ENCODE measurements at places on chromosomes 3 and 15.
A peak's percentile ranks its signal among the peaks of the same experiment; 100 is the strongest.

- no peak for DNase-seq
These were observed 57.9 kb downstream of the CMSS1 start for GRCh38 chr3:99875581-99875928.

- no peak for DNase-seq
These were observed 81.4 kb downstream of the MBNL1 start for GRCh38 chr3:152350139-152350538.

- peak; percentile 66 for DNase-seq
These were observed at the start of gene CPEB1 for GRCh38 chr15:82647045-82647834. Gene CPEB1 (minus strand): TSS chr15:82647363. CDS start chr15:82628459, 18,904 bp downstream.

- no peak for DNase-seq
These were observed 56.3 kb downstream of the ZNF148 start for GRCh38 chr3:125318871-125319270.

- peak; percentile 80 for DNase-seq
These were observed 31.8 kb upstream of the MYZAP start for GRCh38 chr15:57559875-57560274.

GRCh38 chr3:12132881-12133280, 25.8 kb downstream of the TIMP4 start:
- DNase-seq, result no peak

- DNase-seq, result no peak
These were observed 14.1 kb upstream of the SETMAR start for GRCh38 chr3:4289044-4289443.

DNA sequence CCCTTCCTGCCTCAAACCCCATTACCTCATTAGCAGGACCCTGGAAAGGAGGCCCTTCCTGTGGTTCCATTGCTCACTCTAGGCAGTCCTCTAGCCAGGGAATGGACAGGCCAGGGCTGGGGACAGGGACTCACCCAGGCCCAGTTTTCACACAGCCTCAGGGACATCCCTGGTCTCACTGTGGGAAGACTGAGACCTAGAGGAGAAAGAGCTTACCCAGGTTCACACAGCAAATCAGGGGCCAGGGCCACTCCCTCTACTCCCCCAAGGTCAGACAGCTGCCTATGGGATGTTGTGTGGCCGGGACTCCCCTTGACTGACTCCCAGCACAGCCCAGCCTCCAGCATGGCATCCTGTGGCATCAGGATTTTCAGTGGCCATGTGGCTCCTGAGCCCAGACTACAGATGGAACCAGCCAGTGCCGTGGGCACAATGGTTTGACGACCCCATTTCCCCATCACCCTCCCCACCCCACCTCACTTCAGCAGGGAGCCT, 49.3 kb downstream of the ADAMTS7 start:
- no peak for DNase-seq

DNA sequence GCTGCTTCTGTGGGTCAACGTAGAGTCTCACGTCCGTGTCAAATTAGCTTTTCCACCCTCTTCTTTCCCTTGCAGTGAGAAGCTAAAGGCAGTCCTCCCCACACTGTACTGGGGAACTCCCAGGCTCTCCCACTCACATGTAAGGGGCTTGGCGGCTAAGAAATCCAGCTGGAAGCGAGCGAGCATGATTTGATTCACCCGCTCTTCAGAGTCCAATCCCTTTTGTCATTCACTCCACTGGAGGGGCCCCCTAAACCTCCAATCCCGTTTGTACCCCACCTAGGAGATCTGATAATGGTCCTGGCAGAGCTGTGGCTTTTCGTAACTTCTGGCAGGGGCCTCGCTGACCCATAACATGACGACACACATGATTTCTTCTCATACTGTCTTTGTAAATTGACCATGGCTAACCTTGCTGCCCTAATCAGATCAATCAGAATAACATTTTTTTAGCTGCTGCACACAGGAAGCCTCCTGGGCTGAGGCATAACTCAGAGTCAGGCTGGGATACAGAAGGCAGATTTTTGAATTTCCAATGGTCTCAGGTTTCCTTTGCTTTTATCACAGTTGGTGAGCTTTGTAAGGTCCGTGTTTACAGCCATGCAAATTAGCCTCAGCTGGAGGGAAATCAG, 235.2 kb downstream of the GREM1 start:
- no peak for DNase-seq

GRCh38 chr3:2354702-2355101, 256.0 kb downstream of the CNTN4 start:
- DNase-seq, result no peak

GRCh38 chr3:116020989-116021388, 397.7 kb downstream of the GAP43 start:
- no peak for DNase-seq

DNA sequence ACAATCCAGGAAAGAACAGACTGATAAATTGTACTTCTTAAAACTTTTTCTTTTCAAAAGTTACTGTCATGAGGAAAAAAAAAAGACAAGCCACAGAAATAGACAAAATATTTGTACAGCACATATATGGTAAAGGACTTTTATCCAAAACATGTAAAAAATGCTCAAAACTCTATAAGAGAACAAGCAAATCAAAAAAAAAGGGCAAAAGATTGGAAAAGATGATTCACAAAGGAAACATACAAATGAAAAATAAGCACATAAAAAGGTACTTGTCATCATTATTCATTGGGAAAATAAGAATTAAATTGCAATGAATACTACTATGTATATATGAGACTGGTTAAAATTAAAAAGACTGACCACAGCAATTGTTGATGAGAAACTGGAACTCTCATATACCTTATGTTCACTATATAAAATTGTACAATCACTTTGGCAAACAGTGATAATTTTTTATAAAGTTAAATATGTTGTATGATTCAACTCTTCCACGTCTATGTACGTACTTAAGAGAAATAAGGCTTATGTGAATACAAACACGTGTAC, 39.7 kb downstream of the DIPK2A start:
- DNase-seq, result no peak

DNA sequence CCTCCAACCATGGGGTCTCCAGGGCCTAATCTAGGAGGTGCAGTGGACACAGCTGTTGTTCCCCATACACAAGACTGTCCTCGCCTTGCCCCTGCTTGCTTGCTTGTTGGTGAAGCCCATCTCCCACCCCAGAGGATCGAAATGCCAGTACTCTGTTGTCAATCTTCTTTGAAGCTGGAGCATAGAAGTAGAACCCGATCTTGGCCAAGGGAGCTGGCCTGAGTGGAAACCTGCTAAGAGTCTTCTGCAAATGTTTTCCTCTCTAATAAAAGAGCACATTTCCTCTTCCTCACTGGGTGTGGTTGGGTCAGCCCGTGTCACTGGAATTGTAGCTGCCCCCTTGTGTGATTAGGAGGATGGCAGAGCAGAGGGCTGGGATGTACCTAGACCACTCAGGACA, 85.4 kb downstream of the HES1 start:
- DNase-seq, result no peak

DNA sequence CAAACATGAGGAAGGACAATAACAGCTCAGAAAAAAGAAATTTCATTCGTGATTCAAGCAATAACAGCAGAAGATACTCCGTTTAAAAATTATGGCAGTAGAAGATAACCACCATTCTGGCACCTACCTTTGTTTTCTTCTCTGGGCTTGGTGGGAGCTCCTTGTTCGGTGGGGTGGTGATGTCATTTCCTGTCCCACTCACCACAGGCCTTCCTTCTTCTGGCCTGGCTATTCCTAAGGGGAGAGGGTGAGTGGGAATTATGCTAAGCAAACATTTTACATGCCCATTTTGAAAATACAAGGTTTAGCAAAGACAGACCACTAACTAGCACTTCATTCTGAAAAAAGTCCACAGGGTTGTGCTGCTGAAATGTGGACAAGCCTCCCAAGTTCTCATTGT, 74.4 kb downstream of the DHX30 start:
- DNase-seq, result no peak

GRCh38 chr15:92034227-92034626, 180.7 kb downstream of the SLCO3A1 start:
- no peak for DNase-seq

GRCh38 chr15:40943764-40944365, 9.4 kb upstream of the CHAC1 start:
- DNase-seq, result no peak

DNA sequence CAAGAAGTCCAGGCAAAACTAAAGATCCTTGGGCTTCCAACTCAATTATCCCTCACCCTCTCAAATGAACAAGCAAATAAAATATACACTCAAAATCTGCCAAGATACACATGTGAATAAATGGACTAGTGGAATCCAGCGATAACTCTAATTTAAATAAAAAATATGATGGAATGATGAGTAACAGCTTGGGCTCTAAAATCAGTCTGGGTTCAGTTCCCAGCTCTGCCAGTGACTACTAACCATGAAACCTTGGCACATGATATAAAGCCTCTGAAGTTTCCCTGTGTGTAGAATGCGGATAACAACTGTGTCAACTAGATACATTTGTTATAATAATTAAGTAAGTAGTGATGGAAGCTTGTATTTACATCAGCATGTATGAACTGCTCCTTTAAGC, 81.3 kb downstream of the CADPS start:
- DNase-seq, result no peak

DNA sequence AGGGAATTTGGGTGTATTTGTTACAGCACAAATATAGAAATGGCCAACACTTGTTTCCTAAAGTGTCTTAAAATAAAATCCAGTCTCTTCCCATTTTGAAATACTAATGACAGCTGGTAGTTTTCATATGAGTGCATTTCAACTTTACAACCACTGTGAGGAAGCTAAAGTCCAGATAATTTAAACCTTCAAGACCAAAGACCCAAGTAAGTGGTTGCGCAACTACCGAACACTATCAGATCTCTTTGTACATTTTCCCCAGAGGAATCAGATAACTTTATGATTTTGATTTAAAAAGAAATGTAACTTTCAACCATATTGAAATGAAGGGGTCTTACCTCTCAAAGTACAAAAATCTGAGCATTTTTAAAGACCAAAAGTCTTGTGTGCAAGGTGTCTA, 14.3 kb downstream of the BCL2L10 start:
- no peak for DNase-seq

DNA sequence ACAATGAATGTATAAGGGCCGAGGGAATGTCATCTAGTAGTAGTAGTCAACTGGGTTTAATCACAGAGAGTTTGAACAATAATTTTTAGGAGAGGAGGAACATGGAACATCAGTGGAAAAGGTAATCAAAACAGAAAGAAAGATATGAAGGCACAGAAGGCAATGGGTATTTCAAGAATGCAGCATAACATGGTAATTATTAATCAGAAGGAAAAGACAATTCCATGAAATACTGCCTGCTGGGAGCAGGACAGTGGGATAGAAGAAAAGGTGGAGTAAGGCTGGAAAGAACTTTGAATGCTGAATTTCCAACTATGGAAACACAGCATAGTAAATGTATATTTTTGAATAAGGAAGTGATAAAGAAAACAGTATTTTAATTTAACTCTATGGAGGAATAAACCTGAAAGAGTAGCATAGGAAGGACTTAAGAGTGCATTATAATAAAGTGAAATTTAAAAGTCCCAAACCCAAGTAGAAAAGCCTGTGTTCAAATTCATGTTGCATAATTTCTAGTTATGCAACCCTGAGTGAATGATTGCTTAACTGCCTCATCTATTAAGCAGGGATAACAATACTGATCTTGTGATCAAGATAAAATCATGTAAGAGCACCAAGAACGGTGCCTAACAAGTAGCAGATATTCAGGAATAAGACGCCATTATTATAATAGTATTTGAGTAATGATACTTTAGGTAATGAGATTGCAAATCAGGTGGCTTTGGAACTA, 357.7 kb downstream of the TBC1D5 start:
- DNase-seq, result no peak

DNA sequence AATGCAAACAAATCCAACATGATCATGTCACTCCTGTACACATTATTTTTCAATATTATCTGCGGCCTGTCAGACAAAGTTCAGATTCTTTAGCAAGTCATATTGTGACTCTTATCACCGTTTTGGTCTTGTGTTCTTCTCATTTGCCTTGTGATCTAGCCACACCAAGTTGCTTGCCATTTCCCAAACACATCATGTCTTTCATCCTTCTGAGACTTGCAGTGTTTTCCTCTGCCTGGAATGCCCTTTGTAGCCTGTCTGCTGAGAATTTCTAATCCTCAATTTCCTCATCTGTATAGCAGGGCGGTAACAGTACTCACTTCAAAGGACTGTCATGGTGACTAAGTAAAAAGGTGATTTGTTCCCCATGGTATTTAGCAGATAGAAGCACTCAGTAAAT, 135.0 kb downstream of the GREM1 start:
- no peak for DNase-seq

GRCh38 chr3:1587426-1587825, 494.6 kb downstream of the CNTN6 start:
- DNase-seq, result no peak

- DNase-seq, result peak; percentile 65
These were observed at the start of gene ANKRD63 for GRCh38 chr15:40282869-40283614. Gene ANKRD63 (minus strand): TSS chr15:40283064. CDS start chr15:40282586, 478 bp downstream.

DNA sequence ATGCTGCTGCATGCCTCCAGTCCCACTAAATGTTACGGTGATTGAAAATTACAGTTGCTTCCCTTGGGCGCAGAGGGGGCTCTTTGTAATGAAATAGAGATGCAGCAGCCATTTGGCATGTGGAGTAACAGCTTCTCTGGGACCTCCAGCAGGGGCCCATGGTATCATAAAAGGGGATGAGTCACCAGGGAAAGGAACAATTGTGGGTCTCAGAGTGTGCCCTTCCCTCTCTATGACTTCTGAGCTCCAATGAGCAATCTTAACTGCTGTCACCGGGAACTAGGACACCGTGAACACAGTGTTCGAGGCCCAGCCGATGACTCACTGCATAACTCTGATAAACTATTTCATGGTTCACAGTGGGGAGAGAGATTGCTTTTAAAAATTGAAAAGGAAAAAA, 164.8 kb upstream of the NUDT16 start:
- no peak for DNase-seq

GRCh38 chr3:32184187-32184730, 54.2 kb upstream of the CMTM8 start:
- DNase-seq, result no peak

GRCh38 chr3:149411583-149411982, 34.1 kb upstream of the TM4SF1 start:
- no peak for DNase-seq

DNA sequence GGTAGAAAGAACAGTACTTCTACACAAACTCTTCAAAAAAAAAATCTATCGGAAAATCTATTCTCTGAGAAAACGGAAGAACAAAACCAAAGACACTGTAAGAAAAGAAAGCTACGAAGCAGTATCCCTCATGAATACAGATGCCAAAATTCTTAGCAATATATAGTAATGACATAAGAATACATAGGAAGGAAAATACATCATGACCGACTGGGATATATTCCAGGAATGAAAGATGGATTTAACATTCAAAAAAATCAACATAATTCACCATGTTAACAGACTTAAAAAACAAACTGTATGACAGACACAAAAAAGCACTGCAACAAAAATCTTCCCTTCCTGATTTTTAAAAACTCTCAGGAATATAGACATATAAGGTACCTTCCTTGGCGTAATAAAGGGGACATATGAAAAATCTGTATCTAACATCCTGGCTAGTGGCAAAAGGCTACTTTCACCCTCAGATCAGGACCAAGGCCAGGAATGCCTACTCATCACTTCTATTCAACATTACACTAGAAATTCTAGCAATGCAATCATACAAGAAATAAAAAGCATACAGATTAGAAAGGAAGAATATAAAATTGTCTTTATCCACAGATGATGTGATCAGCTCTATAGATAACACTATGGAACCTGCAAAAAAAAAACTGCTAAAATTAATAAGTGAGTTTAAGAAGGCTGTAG, 77.6 kb upstream of the XXYLT1 start:
- no peak for DNase-seq
